ENCODE measurements at places on chromosomes 7 and 10. TPM values are rescaled to one million over a fixed set of nuclear protein-coding genes. Genes with fewer than 3 reads are reported as not detected.
A peak's percentile ranks its signal among the peaks of the same experiment; 100 is the strongest.

DNA sequence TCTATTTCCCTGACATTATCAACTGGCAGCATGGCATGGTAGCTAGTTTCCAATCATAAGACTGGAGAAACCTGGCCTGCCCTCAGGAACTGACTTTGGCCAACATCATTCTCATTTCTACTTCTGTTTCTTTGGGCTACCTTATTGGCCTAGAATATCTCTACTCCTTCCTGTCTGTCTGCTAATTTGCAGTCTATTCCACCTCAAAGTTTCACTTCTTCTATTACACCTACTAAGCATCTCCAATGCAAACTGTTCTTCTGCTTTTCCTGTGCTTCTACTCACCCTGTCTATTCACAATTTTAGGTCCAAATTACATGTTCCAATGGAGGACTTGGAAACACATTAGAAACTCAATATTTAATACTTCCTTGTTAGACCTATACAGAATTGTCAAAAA is 65.6 kb downstream of the ZNF503 start:
- peak; percentile 59 for DNase-seq

- DNase-seq, result no peak
Observed at GRCh38 chr7:34655384-34655783, 2.6 kb upstream of the NPSR1 start.

ANKRD61 gene
- 0.68 TPM for total RNA-seq

GRCh38 chr10:95559896-95560277 is 1.3 kb downstream of the SORBS1 start:
- no peak for DNase-seq

- DNase-seq, result no peak
Observed at GRCh38 chr7:36690514-36691187, 33.6 kb downstream of the AOAH start.

MARCHF5 gene
- total RNA-seq, result 36.0 TPM

GRCh38 chr10:118918587-118918986 is 110.9 kb upstream of the NANOS1 start:
- no peak for DNase-seq

DNA sequence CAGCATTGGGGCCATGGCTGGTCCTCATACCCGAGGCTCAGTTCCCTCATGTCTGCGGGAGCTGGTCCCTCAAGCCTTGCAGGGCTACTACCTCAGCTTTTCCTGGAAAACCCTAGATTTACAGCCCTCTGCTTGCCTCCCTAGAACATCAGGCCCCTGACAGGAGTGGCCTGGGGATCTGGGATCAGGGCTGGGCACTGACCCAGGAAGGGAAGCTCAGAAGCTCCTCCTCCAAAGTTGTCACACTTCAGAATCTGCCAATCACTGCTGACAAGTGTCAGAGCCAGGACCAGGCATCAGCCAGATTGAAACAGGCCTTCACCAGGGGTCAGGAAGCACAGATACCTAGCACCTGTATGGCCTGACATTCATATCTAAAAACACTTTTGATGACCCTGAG is 115.2 kb downstream of the GRID1 start:
- DNase-seq, result no peak
